ENCODE measurements at places on chromosomes 6 and 20. TPM values are rescaled to one million over a fixed set of nuclear protein-coding genes. Genes with fewer than 3 reads are reported as not detected.

The ZBP1 gene
- total RNA-seq = not detected

The TCP1 gene
- 237 TPM for total RNA-seq

The ELOVL4 gene
- 2.0 TPM for total RNA-seq

The COL9A3 gene
- total RNA-seq = 0.54 TPM

The OOEP gene
- not detected for total RNA-seq

The SS18L1 gene
- 10.5 TPM for total RNA-seq

The SMPDL3A gene
- total RNA-seq = 3.0 TPM

The PGC gene
- not detected for total RNA-seq

The COL21A1 gene
- 0.76 TPM for total RNA-seq

The COL11A2 gene
- 0.92 TPM for total RNA-seq

The PTK7 gene
- 4.8 TPM for total RNA-seq

The MAP7 gene
- 28.2 TPM for total RNA-seq

The CCR6 gene
- total RNA-seq = 0.07 TPM

The LY6G5B gene
- total RNA-seq = 5.0 TPM

The ASIP gene
- total RNA-seq = not detected

The ANKRD60 gene
- total RNA-seq = not detected

The FRK gene
- total RNA-seq = 1.2 TPM

The TRIM40 gene
- total RNA-seq = not detected

The PLEKHG1 gene
- 0.38 TPM for total RNA-seq

The TMEM74B gene
- total RNA-seq = 3.2 TPM

The RWDD1 gene
- total RNA-seq = 23.9 TPM

The IP6K3 gene
- total RNA-seq = 0.14 TPM

The CTAGE9 gene
- not detected for total RNA-seq

The FAM184A gene
- total RNA-seq = not detected

The NRSN1 gene
- total RNA-seq = not detected

The ZNF165 gene
- 1.1 TPM for total RNA-seq

The PPARD gene
- 6.3 TPM for total RNA-seq

The GPSM3 gene
- total RNA-seq = 0.35 TPM

The BICRAL gene
- total RNA-seq = 3.0 TPM

The PROKR2 gene
- not detected for total RNA-seq

The ZNF391 gene
- 0.23 TPM for total RNA-seq

The MOXD1 gene
- 2.3 TPM for total RNA-seq

The PLCG1 gene
- 32.6 TPM for total RNA-seq

The TCF15 gene
- not detected for total RNA-seq

The KCNG1 gene
- total RNA-seq = 18.0 TPM

The NOTCH4 gene
- total RNA-seq = 0.36 TPM

The MYO6 gene
- 7.3 TPM for total RNA-seq

The LZTS3 gene
- 3.2 TPM for total RNA-seq

The PXDC1 gene
- total RNA-seq = 18.9 TPM

The GABRR1 gene
- not detected for total RNA-seq

The C20orf144 gene
- 0.13 TPM for total RNA-seq

The NINL gene
- 14.5 TPM for total RNA-seq

The MED23 gene
- 7.1 TPM for total RNA-seq

The ETV7 gene
- total RNA-seq = 0.14 TPM

The LY6G6C gene
- total RNA-seq = not detected

The TRAPPC3L gene
- total RNA-seq = not detected

The TMEM244 gene
- not detected for total RNA-seq

The KIAA1755 gene
- 0.08 TPM for total RNA-seq

All from A549 treated with CORT108297 at 1 μM for 4 hours (cell line).